IPS DF 19.7 (cell line): ENCODE measurements at places on chromosomes 16 and 17.

DNA sequence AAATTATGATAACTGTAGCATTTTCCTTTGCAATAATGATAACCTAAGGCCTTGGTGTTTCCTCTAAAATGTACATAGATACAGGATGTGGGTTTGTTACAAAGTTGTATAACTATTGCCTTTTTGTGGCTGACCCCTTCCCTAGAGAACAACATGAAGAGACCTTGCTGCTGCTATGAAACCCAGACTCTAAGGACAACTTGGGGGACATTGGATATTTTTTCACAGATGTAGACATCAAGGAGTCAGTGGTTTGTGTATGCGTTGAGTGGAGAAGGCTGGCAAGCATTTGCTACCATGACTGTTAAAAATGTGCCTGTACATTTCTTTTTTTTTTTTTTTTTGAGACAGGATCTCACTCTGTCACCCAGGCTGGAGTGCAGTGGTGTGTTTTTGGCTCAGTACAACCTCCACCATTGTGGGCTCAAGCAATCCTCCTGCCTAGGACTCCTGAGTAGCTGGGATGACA, 12.3 kb downstream of the HMOX2 start:
- DNase-seq: no peak

- DNase-seq: no peak
Measured at GRCh38 chr17:43550754-43551153, 4.6 kb upstream of the ETV4 start.

- no peak for DNase-seq
Measured at GRCh38 chr17:62804025-62804424, 4.1 kb downstream of the MARCHF10 start.

DNA sequence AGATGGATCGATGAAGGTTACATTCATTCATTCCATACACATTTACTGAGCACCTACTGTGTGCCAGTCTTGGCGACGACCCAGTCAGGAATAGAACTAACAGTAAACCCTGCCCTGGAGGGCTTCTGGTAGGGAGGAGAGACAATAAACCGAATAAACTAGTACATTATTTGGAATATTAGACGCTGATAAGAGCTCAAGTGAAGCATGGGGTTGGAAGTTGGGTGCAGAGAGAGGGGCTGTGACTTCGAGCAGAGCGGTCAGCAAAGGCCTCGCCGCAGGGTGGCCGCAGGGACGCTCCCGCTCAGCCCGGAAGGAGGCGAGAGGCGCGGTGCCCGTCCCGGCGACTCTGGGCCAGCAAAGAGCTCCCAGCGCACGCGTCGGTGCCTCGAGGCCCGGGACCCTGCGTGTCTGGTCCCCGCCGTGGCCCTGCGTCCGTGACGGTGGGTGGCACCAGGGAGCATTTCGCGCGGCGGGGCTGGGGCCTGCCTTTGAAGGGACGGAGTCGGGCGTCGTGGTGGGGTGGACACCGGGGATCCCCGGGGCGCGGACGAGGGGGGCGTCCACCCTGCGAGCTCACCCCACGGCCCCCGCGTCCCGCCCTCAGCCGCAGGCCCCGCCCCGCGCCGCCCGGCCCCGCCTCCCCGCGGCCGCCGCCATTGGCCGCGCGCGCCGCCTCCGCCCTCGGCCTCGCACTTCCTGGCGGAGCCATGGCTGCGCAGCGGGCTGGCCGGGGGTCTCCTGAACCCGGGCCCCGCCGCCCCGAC, at the start of gene KLHL36:
Gene KLHL36 (plus strand): TSS at position 684 of the 767 bp plus-strand sequence. CDS start 2,357 bp downstream, outside the sequence.
- DNase-seq: no peak

DNA sequence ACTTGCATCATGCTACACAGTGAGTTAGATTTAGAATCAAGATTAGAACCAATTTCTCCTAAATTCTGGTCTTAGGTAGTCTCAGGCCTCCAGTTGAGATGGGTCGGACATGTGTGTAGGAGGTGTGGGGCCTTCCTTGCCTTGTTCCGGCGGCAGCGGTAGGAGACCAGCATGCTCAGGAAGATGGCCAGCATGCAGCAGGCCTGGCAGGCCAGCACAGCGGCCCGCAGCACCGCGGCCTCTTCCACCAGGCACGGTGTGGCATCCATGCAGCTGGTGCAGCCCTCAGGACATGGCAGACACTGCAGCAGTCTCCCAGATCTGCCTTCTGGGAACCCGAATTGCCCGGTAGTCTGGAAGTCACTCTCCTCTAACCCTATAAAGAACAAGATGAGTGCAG, 6.9 kb downstream of the GPR179 start:
- no peak for DNase-seq

DNA sequence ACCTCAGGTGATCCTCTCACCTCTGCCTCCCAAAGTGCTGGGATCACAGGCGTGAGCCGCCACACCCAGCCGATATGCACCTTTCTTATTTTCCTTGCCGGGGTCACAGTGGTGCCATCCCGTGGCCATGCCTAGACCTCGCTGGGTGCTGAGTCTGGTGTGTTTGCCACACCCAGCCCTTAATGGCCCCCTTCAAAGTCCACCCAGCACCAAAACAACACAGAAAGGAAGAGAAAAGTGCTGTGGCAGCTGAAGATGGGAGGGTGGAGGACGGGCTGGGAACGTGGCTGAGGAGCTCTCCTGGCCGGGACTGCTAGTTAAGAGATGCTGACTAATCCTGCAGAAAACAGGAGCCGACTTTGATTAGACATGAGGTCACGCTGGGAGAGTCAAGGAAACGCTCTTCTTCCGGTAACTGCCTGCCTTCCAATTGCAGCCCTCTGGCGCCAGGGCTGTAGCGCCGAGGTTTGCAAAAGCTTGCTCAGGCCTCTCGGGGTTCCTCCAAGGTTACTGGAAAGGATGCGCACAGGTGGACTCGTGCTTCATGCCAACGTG, 10.9 kb downstream of the SLC43A2 start:
- DNase-seq: no peak

DNA sequence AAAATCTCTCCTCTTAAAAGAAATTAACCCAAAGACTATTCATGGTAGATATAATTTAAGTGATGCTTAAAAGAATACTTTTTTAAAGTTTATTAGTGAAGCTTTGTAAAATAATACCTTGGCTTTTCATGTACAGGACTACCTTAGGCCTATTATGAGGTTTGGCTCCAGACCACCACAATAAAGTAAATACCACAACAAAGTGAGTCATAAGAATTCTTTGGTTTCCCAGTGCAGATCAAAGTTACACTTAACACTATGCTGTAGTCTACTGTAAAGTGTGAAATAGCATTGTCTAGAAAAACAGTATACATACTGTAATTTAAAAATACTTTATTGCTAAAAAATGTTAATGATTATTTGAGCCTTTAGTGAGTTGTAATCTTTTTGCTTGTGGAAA, 31.7 kb downstream of the CLTC start:
- DNase-seq: no peak

GRCh38 chr17:27336184-27336583, 42.3 kb downstream of the WSB1 start:
- DNase-seq: no peak

GRCh38 chr16:17358355-17358754, 112.4 kb downstream of the XYLT1 start:
- DNase-seq: no peak

- no peak for DNase-seq
Measured at GRCh38 chr16:57476546-57477410, 9.5 kb downstream of the DOK4 start.

DNA sequence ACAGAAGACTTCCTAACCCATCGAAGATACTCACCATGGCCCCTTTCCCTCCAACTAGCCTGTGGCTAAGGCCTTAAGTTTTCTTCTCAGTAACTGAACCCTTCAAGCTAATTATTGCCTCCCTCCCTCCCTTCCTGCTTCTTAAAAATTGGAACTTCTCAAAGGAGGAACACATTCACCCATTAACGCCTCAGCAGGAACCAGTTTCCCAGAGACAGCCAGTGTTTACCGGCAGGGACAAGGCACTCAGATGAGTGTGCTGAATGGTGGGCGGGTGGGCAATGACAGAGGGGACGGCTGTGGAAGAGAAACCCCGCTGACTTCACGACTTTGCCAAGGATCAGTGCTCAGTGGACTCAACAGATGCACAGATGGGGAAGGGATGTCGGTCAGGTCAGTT, 20.3 kb downstream of the PITPNA start:
- DNase-seq: no peak

DNA sequence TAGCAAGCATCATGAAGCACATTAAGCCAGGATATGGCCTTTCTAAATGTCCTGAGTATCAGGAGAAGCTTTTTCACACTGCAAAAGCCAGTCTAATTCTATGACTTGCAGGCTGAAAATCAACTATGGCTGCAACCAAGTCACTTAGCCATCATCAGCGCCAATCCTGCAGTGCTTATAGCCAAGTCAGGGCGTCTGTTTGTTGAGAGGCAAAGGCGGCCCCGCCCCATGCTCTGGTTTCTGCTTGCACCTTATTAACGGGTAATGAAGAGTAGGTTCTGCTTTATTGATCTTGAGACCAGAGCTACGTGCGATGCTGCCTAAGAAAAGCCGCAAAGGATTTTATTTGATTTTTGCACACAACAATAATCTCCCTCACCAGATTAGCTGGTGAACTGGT, 88.4 kb downstream of the CDH13 start:
- no peak for DNase-seq

DNA sequence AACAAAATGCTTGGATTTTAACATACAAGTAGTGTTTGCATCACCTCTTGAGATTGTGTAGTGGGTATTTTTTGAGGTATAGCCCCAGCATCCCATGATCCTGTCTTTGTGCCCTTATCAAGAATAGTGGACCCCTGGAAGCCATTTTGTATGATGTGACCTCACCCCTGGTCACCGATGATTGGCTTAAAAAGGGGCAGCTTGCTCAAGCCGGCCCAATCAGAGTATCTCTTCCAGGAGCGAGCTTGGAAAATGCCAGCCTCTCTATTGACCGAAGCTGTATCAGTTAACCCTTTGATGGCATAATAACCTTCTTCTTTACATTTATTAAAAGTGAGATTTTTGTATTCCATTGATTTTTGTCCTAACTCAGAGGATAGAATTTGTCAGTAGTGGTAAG, 55.5 kb upstream of the FAM20A start:
- DNase-seq: no peak

DNA sequence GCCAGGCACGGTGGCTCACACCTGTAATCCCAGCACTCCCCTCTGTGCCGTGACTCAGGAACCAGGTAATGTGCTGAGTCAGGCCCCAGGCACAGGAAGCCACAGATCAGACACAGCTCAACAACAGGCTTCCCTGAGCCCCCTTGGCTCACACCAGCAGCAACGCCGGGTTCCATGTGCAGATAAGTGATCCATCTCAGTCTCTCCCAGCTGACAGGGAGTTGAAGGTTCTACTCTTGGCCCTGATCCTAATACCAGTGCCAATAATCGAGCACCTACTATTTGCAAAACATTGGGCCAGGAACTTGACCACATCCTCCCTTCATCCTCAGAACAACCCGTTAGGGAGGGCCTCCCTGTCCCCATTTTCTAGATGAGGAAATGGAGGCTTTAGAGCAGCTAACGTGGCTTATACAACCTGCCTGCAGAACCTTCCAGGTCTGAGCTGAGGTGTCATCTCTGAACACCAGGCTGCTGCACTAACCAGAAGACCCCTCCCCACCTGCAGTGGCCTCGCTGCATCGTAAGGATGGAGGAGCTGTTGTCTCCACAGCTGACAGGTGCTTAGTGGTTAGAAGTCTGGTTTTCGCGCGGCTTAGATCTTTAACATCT, 64.8 kb upstream of the AMZ2 start:
- DNase-seq: no peak

DNA sequence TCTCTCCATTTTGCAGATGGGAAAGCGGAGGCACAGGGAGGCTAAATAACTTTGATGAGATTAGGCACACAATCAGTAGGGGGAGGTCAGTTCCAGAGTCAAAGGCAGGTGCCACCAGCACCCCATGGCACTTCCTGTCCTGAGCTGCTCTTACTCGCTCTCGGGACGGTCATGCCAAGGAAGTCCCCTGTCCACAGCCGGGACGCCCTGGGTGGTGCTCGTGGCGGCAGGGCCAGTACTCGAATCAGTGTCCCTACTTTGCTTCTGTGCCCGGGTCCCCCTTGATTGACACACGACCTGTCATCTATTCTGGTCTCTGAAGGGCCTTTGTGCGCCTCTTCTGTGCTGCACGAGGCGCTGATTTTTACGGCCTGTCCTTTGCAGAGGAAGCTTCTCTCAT, 31.3 kb downstream of the IRF8 start:
- DNase-seq: no peak

DNA sequence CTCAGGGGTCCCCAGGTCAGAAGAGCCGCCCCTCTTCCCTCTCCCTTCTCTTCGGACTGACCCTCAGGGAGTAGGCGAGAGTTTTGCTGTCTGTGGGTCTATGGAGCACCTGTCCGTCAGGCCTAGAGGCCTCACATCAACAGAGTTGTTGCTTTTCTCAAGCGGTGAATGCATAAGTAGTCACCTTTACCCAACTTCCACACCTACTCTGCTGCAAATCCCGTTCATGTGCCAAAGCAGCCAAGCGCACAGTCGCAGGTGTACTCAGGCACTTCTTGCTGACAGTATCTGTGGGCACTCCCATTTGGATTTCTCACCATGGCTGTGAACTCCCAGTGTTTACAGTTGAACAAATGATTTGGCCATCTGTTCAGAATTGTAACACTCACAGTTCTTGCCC, 4.0 kb upstream of the FA2H start:
- no peak for DNase-seq

- no peak for DNase-seq
Measured at GRCh38 chr17:50691550-50692447, 15.9 kb downstream of the ANKRD40 start.

- DNase-seq: no peak
Measured at GRCh38 chr16:69276148-69277115, 34.7 kb upstream of the VPS4A start.

DNA sequence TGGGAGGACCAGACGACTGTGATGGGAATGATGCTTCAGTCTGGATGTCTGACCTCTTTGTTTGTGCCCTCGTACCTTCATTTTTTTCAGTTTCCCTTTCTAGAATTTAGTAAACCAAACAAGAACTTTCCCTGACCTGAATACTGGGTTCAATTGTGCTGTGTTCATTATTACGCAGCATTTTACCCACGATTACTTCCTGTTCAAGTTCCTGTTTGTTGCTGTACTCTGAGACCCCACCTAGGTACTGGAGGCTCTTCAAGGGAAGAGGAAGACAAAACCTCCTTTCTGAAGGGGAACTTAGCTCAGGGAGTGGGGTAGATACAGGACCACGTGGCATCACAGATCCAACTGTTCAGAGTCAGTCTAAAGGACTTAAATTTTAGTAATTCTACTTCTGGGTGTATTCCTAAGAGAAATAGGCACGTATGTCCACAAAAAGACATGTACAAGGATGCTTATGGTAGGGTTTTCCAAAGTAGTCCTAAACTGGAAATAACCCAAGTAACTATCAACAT, 9.2 kb upstream of the PRKCB start:
- DNase-seq: no peak
